Activated T-cell treated with anti-CD3 and anti-CD28 coated beads for 24 hours (primary cell): ENCODE measurements at places on chromosomes 16 and 17.

GRCh38 chr17:6711081-6711674, 2.0 kb downstream of the SLC13A5 start:
- DNase-seq = no peak

GRCh38 chr16:20380782-20381181, 23.8 kb downstream of the PDILT start:
- no peak for DNase-seq

DNA sequence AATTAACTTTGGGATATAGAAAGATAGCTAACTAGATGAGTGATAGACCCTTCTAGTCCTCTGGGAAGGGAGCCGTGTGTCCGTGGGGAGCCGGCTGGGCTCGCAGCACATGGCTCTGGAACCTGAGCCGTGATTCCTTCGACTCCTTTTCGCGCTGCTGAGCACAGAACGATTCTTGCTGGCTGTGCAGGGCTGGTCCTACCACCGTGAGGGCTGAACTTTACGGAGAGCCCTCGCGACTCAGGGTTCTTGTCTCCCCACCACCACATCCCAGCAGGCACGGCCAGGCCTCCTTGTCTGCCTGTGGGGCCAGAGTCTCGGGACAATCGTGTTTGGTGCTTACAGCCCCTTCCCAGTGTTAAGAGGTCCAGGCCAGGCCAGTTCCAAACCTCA, 13.8 kb upstream of the TCF25 start:
- no peak for DNase-seq

DNA sequence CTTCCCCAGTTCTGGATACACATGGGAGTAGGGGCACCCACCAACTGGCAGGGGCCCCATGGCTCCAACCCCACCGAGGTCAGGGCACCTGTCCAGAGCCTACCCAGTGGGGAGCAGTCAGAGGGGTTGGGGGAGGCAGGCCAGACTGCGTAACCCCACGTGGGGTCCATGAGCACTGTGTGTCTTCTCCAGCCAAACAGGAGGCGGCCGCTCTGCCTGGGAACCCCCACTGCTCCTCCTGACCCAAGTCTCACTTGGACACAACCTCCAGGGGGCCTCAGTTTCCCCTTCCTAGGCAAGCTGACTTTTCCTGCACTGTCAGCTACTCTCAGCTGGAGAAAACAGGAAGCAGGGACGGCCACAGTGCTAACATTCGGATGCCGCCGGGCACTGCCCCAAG, 7.5 kb downstream of the ZNF469 start:
- DNase-seq = no peak
